ENCODE measurements at places on chromosomes 2 and 18.

DNA sequence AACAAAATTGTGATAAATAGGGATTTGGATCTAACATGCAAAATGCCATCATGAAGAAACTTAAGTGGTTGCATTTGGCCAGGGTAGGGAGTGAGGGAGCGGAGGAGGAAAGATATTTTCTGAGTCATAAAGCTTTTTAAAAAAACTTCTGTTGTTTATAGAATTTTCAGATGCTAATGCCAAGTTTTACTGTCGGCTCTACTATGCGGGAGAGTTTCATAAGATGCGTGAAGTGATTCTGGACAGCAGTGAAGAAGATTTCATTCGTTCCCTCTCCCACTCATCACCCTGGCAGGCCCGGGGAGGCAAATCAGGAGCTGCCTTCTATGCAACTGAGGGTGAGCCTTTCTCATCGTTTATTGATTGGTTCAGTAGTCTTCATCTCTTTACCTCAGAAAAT is 56.0 kb upstream of the PTH2R start:
- DNase-seq, result no peak

GRCh38 chr18:58970943-58971790 is 106.5 kb downstream of the ZNF532 start:
- DNase-seq, result no peak

GRCh38 chr18:7830468-7830867 is 263.4 kb downstream of the PTPRM start:
- DNase-seq, result no peak

DNA sequence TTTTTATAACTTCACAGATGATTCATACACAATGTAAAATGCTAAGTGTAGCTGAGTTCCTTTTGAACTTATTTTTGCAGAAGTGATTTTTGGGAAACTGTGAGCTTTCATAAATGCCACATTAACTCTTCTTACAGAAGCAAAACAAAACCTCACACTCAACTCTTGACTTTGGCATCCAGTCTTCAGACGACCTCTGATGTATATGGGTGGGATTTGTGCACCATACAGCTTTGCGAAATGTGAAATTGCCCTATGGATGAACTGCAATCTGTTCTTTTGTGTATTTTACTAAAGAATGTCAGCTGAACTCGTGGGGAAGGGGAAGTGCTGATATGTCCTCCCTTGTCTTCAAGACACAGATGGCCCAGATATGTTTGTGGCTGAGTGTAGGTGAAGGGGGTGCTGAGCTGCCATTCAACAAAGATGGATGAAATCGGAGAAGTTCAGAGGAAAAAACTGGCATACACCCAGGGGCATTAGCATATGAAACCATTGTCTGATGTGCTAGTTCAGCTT is 218.3 kb downstream of the PTGR3 start:
- no peak for DNase-seq

- no peak for DNase-seq
Measured at GRCh38 chr18:75269696-75270095, 59.1 kb downstream of the TSHZ1 start.

GRCh38 chr2:10054424-10054823 is 11.1 kb downstream of the KLF11 start:
- DNase-seq, result no peak

- no peak for DNase-seq
Measured at GRCh38 chr2:195322324-195322723, 334.7 kb upstream of the SLC39A10 start.

All from fibroblast of skin of scalp (primary cell).